Smooth muscle cell of bladder (primary cell): ENCODE measurements at places on chromosomes 7 and 10. TPM values are rescaled to one million over a fixed set of nuclear protein-coding genes. Genes with fewer than 3 reads are reported as not detected.

Gene PPP1R17
- not detected in 2 replicates for total RNA-seq

Gene BLVRA
- total RNA-seq = 39.0 and 47.0 TPM in 2 replicates

Gene ZNF485
- total RNA-seq = 1.7 and 1.9 TPM in 2 replicates

Gene TSPAN12
- 2.1 and 10.8 TPM in 2 replicates for total RNA-seq

Gene INMT
- total RNA-seq = 13.4 and 21.8 TPM in 2 replicates

Gene NUB1
- total RNA-seq = 36.0 and 41.0 TPM in 2 replicates
